ENCODE measurements at places on chromosomes 13 and 19.

GRCh38 chr13:40341096-40341471, 325.4 kb downstream of the FOXO1 start:
- DNase-seq: no peak

DNA sequence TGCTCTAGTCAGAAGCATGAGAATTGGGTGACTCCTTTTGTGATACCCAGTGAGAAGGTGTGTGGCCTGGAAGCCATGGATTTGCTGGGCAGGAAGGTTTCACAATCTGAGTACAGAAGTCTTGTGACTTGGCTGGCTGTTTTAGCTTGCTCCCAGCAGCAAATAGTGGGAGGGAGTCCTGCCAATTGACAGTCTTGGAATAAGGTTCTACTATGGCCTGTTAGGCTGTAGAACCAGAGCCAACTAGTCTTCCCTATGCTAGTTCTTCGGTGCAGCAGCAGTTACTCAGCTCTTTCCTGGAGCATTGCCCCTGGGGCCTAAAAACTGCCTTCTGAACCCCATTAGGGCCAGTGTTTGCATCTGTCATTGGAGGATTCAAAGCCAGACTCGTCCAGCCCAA, 1935.4 kb upstream of the PCDH20 start:
- DNase-seq: no peak

DNA sequence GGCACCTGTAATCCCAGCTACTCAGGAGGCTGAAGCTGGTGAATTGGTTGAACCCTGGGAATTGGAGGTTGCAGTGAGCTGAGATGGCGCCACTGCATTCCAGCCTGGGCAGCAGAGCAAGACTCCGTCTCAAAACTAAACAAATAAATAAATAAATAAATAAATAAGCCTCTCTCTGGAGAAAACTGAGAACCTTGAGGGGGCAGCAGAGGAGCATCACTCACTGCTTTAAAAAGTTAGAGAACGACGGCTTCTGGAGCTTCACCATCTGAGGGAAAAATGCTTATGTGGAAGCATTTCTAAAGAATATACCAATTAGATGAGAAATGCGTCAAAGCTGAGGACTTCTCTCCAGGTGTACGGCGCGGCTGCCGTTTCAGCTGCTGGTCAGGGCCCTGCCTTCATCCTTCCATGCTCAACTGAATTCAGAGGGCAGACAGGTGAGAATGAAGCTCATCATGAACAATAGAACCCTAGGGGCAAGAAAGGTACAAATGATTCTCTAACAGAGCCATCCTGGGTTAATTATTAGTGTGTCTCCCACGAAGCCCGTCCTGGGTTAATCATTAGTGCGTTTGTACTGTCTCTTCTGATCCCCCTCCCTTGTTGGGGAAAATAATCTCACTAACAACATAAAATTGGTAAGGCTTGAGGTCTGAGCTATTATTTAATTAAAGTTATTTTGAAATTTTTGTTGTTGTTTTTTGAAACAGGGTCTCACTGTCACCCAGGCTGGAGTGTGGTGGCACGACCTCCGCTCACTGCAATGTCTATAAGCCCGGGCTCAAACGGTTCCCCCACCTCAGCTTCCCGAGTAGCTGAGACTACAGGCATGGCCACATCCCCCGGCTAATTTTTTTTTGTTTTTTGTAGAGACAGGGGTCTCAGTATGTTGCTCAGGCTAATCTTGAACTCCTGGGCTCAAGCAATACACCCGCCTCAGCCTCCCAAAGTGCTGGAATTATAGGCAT, 80.1 kb downstream of the IPO5 start:
- DNase-seq: no peak

DNA sequence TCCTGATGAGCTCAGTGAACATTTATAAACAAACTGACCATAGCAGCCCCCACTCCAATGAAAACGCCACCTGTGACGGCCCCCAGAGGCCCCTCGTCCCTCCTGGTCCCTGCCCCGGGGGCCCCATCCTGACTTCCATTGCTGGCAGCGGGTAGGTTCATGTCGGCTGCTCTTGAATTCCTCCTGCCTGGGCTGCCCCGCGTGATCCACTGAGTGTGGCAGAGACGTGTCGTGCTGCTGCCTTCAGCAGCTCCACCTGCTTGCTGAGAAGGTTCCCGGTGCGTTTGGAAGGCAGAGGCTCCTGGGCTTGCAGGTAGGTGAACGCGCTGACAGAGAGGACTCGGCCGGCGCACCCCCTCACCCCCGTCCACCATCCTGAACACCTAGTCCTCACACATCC, 11.6 kb downstream of the C2CD4C start:
- DNase-seq: no peak

DNA sequence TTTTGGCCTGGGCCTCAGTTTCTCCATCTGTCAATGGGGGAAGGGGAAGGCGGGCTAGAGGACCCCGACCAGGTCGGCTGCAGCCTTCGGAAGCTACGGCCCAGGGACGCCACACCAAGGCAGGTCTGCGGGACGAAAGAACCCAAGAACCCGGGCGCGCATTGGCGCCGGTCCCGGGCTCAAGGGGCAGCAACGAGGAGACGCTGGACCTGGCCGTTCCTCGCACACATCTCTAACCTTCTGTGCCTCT, 739 bp upstream of the ILF3 start:
- DNase-seq: no peak

- DNase-seq: no peak
Observed at GRCh38 chr19:58217069-58217481, 11.6 kb upstream of the ZNF544 start.

Data from GM12892 (cell line).